NCI-H1930 (cell line): ENCODE measurements at places on chromosomes 1 and 21.

DNA sequence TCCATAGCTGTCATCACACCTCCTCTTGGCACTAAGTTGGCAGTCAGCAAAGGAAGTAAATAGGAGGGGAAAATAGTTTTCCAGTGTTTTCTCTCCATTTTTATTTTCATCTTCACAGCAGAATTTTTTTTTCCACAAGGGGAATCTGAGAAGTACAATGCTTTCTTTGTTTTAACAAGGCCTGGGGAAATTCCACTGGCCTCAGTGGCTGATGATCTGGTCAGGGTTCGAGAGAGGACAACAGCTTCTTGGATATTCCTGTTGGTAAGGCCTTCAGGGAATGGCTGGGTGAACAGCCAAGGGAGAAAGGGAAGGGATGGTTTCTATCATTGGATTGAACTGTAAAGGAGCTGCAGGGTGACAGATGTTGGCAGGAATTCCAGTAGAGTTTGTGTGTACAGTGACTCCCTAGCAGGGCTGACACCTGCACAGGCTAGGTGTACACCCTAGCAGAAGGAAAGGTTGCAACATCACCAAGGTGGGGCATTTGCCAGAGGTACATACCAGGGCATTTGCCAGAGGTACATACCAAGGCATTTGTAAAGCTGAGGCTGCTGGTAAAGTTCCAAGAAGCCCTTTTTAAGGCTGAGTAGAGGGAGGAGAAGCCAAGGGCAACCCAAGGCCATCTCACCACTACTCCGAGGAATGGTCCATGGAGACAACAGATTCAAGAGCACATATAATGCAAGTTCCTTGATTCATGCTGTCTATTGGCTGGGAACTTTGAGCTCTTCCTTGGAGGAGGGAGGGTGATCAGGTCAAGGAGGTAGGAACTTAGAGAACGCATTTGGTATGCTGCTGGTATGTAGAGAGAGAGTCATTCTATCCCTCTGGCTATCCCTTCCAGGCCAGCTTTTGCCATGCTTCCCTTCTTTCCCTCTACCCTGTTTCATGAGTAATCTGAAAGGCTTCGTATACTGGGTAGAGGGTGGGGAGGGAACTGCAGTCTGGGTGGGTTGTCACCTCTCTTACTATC lies 3.1 kb downstream of the GJA5 start:
- DNase-seq, result no peak

GRCh38 chr1:27662707-27663393 lies 9.1 kb downstream of the IFI6 start:
- DNase-seq, result peak; percentile 78

GRCh38 chr1:160910170-160910750 lies 25.3 kb upstream of the ITLN1 start:
- DNase-seq, result no peak

DNA sequence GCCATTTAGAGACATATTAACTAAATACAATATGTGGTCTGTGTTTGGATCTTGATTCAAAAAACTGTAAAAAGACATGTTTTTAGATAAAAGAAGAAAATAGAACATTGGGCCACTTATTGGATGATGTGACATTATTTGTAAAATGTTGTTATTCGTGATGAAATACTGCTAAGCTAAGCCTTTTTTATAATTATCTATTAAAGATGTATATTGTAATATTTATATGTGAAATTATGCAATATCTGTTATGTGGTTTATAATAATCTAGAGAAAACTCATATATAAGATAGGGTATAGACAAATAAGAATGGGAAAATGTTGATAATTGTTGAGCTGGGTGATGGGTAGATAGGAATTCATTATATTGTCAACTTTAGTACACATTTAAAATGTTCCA lies 82.0 kb upstream of the RGS1 start:
- no peak for DNase-seq

- no peak for DNase-seq
Observed at GRCh38 chr1:245754463-245754961, 599.7 kb downstream of the KIF26B start.
